ENCODE measurements at places on chromosomes 11 and 22. TPM values are rescaled to one million over a fixed set of nuclear protein-coding genes. Genes with fewer than 3 reads are reported as not detected.

ACER3 gene
- 18.3 TPM for total RNA-seq

APOA5 gene
- total RNA-seq = not detected

DNA sequence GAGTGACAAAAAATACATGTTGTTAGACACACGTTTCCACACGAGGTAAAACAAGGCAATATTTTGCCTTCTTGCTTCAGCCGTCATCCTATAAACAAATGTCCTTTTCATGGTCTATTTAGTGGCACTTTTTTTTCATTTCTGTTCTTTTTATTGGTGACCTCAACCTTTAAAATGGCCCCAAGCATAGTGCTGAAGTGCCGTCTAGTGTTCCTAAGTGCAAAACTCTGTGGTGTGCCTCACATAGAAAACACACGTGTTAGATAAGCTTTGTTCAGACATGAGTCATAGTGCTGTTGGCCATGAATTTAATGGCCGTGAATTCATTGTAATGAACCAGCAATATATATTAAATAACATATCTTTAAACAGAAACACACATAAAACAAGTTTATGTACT is 15.6 kb downstream of the OVCH2 start:
- DNase-seq = no peak

- DNase-seq = no peak
Observed at GRCh38 chr11:119692540-119692820, 36.5 kb downstream of the NECTIN1 start.

- DNase-seq = no peak
Observed at GRCh38 chr22:42768385-42769035, 47.8 kb upstream of the A4GALT start.

GRCh38 chr11:35664977-35665441 is 2.4 kb downstream of the TRIM44 start:
- DNase-seq = peak; percentile 21

- DNase-seq = no peak
Observed at GRCh38 chr22:49768077-49768910, 59.4 kb downstream of the BRD1 start.

DNA sequence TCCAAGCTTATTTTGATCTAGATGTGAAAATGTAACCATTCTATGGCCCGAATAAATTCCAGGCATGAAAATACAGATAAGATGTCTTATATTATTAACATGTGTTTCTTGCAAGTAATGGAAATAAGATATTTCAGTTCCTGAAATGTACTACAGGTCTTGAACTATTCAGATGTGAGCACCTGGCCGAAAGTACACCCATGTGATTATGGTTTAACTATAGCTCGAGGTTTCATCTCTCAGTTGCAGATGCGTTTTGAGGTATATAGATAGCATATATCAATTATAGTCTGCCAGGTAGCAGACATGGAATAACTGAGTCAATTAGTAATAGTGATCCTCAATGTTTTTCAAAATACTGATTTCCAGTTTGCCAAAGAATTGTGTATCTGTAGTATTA is 68.3 kb downstream of the DDIAS start:
- DNase-seq = no peak

DNA sequence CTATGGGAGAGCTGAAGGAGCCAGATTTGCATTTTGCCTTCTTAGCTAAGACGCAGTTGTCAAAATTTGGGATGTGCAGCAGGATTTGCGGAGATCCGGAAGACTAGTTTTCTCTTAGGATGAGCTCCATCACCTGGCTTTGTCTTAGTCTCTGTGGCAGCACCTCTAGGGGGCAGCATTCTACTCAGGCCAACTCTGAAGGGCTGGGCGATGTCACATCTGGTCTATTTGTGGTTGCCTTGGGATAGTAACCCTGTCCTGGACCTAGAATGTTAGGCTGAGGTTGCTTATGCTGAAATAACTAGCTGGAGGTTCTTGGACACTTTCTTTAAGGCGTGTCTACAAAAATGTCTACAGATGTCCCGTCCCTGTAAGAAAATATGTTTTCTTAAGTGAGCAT is 116.2 kb downstream of the FAT3 start:
- DNase-seq = peak; percentile 5

Data from A172 (cell line).